Hematopoietic multipotent progenitor cell treated with erythropoietin and hydrocortisone succinate and interleukin-3 and kit ligand, for 17 days (in vitro differentiated cells): ENCODE measurements at places on chromosomes 11 and 22.

DNA sequence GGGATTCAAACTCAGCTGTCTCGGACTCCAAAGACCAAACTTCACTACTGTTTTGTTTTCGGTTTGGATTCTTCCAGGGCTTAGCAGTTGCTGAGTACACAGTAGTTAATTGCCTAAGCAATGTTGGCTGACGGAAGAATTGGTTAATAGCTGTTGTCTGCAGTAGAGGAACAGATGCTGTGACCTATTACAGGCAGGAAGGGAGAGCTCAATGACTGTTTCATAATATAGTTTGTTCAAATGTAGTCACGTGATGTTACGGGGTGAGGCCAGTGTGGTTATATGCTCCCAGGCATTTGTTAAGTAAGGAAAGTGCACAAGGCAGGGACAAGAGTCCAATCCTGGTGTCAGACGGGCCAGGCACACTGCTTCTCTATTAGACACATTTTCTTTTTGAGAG lies 222.6 kb upstream of the CCDC90B start:
- no peak for DNase-seq

- DNase-seq, result no peak
Measured at GRCh38 chr22:25393121-25393805, 171.2 kb upstream of the GRK3 start.

DNA sequence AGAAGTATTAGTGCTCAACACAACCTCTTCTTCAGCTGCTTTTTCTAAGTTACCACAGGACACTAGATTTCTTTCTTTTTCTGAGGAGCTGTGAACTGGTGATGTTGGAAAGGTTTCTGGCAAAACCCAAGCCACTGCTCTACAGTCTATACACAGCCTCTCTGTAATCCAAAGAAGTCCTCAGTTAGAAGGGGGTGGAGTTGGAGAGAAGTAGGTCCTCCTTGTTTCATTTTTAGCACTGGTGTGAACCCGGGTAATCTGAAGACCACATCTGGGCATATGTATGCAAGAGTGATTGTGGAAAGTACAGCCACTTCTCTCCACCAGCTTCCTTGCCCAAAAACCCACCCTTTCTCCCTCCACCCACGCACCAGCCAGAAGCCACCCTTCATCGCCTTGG lies 1168.1 kb downstream of the LRRC4C start:
- no peak for DNase-seq

- DNase-seq, result no peak
Measured at GRCh38 chr11:9057007-9057406, 34.4 kb downstream of the SCUBE2 start.

GRCh38 chr11:102347462-102348370 lies 702 bp downstream of the BIRC2 start:
- peak; percentile 74 for DNase-seq

DNA sequence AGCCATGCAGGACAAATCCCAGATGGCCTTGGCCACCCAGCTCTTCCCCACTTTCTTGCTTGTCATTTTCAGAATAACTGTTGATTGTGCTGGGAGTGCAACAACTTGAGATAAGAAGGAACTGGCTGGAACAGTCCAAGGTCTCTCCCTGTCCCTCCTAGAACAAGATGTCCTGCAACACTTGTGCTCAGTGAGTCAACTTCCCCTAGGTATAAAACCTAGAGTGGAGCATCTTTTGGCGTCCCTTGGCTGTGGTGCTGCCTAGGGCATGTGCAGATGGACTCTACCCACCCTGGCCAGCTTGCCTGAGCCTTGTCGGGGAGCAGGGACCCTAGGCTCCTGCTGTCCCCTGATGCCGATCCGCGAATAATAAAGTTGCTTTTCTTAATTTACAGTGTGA lies 86.0 kb upstream of the SLC22A12 start:
- DNase-seq, result no peak
